Activated CD4-positive, CD25-positive, alpha-beta regulatory T cell treated with anti-CD3 and anti-CD28 coated beads, Interleukin-2, amount 50 U/mL, for 16 hours (primary cell): ENCODE measurements at places on chromosomes 7 and 10.

- no peak for DNase-seq
These were observed 81.3 kb upstream of the ARHGAP21 start for GRCh38 chr10:24804956-24805355.

DNA sequence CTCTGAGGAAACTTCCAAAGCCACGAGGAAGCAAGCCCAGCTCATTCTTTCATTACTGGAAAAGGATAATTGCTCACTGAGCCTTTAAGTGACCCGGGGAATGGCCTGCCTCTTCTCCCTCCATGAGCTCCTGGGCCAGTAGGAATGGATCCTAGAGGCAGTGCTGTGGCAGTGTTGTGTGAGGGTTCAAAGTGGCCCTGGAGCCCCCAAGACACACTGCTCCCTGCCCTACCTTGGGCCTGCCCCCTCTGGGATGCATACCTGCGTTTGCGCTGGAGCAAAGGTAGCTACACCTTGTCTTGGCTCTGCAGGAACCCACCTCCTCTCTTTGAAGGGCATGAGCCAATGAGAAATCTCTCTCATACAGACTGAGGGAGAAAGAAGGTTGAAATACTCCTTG is 115.8 kb upstream of the ANLN start:
- no peak for DNase-seq

DNA sequence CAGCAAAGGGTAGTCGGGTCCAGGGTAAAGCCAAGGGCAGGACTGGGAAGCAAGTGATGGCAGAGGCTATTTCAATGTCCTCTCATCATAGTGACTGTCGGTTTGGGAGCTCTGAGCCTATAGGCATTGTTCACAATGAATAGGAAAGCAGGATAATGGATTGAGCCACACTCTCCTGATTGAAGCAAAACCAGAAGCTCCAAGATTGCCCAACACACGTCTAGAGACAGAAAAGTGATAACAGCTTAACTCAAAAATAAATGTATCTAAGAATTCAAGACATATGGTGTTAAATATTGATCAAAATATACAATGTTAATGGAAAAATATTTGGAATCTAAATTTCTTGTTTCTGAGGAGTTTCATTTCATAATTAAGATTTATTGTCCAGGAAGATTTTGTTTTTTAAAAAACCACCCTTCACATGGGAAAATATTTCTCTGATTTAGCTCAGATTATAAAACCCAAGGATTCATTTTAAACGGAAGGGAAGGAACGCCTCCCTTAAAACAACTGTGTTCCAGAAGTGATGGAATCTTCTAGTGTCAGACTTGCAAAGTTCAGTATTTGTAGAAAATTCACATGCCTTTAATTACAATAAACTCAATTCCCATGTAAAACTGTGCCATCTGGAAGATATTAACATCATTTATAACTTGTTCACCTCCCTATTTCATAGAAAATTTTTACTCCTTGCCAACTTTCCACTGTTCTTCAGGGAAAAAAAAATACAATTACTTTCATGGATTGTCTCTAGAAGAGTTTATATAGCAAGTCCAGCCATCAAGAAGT is 54.5 kb downstream of the NRP1 start:
- DNase-seq: no peak

GRCh38 chr10:27529010-27529783 is 25.1 kb downstream of the RAB18 start:
- DNase-seq: no peak

- DNase-seq: no peak
These were observed 166.9 kb downstream of the UBE2H start for GRCh38 chr7:129785685-129786514.

- DNase-seq: no peak
These were observed 16.5 kb upstream of the PLAU start for GRCh38 chr10:73894245-73894971.

DNA sequence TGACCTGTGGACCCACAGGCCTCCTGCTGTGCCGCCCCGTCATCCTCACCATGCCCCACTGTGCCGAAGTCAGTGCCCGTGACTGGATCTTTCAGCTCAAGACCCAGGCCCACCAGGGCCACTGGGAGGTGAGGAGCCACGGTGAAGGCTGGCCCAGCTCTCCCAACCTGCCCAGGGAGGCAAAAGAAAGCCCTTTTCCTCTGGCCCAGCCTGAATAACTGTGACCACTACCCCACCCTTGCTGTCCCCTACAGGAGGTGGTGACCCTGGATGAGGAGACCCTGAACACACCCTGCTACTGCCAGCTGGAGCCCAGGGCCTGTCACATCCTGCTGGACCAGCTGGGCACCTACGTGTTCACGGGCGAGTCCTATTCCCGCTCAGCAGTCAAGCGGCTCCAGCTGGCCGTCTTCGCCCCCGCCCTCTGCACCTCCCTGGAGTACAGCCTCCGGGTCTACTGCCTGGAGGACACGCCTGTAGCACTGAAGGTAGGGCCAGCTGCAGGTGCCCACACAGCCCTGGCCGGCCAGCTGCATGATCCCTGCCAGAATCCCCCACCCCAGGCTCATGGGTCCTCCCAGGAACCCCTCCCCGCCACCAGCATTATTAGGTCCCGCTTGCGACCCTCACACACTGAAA is 25.5 kb upstream of the SLC29A3 start:
- no peak for DNase-seq

DNA sequence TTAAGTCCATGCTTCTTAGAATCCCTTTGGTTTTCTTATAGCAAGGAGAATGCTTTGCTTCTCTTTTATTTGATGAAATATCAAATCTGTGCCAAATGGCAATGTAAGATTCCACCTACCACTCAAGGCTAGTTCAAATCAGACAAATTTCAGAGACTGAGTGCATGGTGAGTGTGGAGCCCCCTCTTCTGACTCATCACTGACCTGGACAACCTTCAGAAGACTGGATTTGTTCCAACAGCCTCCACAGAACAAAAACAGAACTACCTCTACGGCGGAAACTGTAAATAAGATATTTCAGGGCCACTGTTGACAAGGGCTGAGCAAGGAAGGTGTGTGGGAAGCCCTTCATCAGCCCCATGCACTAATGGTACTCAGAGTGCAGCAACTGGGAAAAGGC is 21.1 kb downstream of the NCAPG2 start:
- DNase-seq: no peak

GRCh38 chr7:157405914-157406810 is 69.4 kb downstream of the DNAJB6 start:
- no peak for DNase-seq

- DNase-seq: no peak
These were observed 479.2 kb downstream of the HTR7 start for GRCh38 chr10:90378524-90379076.

- no peak for DNase-seq
These were observed 33.3 kb downstream of the CRHR2 start for GRCh38 chr7:30648744-30649540.

DNA sequence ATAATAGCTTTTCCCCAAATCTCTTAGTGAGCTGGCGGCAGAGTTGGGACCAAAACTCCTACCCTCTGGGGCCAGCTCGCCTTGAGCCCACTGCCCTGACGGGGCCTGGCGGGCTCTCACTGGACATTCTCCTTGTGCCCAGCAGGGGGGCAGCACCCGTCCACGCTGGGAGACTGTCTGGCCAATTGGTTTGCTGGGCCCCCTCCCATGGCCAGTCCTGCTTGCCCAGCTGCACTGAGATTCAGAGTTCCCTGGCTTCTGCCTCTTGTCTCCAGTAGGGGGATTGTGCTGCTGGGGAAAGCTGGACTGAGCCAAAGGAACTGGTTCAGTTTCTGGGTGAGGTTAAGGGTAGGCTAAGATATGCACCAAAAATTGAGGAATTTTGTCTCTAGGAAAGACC is 59.8 kb downstream of the RAMP3 start:
- DNase-seq: no peak

DNA sequence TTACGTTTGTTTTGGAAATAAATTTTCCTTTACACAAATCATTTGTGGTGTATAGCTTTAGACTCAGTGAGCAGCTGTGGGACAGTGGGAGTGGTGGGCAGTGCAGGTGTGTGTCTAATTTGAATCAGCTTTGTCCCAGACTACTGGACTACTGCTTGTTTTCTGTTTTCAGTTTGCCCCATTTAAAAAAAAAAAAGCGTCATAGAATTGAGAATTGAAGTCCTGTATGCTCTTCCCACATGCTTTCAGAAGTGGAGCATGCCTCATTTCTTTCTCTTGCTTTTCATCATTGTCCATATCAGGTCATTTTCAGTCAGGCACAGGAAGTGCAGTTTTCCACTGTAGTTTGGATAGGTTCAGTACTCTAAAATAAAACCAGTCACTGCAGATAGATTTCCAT is 66.1 kb downstream of the SHH start:
- no peak for DNase-seq

DNA sequence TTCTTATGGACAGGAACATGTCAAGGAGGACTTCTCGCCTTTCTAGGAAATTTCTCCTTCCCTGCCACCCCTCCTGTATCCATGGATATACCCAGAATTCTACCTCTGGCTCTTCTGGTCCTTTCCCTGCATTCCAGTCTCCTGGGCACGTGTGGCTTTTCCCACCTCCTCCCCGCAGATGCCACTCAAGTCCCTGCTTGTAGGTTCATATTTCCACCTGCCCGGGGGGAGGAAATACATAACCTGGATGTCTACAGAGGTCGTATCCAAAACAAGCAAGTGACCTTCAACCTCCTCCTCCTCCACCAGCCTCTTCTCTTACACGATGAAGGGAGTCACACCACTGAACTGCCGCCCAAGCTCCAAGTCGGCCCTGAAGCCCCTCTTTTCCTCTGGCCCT is 20.7 kb downstream of the FGFR2 start:
- no peak for DNase-seq

DNA sequence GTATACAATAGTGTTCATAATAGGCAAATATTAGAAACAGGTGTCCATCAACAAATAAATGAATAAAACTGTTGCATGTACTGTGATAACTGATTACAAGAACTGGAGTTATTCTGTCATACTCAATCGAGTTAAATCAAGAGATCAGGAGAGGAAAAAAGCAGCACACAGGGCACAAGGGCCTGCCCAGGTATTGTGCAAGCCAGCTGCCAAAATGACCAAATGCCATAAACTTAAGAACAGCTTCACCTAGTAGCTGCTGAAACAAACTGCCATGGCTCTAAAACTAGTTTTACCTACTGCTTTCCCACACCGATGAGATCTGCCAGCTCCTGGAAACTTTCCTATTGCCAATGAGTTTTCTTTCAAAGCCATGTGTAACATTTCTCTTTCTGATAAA is 12.2 kb downstream of the GSAP start:
- DNase-seq: no peak

DNA sequence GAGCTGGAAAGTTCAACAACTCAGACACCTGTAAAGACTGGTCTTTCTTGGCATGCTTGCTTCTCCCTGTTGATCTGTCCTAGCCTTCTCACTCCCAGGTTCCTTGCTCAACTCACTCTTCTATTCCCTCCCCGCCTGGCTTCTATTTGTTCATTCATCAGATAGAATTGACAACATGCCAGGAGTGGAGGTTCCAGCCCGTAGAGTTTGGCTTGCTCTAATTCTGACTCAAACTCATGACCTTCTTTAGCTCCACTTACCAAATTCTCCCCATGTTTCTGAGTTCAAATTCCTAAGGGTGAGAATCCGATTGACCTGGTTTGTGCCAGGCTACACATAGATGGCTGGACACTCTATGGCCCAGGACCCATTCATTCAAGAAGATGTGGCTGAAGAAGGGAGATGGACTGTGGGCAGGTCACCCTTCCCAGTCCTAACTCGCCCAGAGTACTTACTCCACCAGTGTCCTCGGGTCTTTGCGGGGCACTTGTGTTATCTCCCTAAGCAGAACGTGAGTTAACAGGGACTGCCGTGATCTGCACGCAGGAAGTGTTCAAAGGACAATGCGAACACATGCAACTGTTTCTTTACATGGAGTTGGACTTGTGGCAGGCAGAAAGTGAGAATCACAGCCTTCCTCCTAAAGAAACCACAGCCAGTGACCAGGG is 4.0 kb upstream of the TMEM236 start:
- no peak for DNase-seq

- no peak for DNase-seq
These were observed 182.2 kb downstream of the NOC3L start for GRCh38 chr10:94180576-94180975.

DNA sequence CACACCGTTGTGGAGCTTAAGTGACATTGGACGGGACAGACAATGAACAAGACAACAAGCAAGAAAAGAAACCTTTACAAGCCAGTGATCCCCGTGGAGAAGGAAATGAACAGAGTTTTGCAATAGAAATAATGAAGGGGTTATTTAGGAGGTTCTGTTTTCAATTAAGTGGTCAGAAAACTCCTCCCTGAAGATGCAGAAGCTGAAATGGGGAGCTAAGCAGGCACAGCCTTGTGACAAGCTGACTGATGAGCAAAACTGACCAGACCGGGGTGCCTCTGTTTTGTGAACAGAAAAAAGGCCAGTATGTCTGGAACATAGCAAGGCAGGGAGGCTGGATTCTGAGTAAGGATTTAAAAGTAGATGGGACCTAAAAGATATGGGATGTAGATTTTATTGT is 299.8 kb upstream of the POM121L12 start:
- no peak for DNase-seq

- DNase-seq: no peak
These were observed 69.8 kb downstream of the ADD3 start for GRCh38 chr10:110077436-110078130.

GRCh38 chr10:84355106-84355505 is 26.7 kb downstream of the CCSER2 start:
- DNase-seq: no peak

DNA sequence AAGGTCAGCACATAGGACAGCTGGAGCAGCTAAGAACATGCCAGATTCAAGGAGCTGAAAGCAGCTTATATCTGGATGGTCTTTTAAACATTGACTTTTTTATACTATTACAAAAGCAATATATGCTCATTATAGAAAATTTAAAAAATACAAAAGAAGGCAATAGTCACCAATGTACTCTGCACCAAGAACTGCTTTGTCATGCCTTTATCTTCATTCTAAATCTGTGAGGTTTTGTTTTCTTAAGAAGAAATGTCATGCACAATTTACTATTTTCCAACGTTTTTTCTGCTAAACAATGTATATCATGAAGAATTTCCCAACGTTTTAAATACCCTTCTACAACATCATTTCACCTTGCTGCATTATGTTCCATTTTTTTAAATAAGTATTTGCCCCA is 2.8 kb downstream of the LIPM start:
- no peak for DNase-seq

- no peak for DNase-seq
These were observed 4.5 kb downstream of the HNRNPA2B1 start for GRCh38 chr7:26195867-26196657.

DNA sequence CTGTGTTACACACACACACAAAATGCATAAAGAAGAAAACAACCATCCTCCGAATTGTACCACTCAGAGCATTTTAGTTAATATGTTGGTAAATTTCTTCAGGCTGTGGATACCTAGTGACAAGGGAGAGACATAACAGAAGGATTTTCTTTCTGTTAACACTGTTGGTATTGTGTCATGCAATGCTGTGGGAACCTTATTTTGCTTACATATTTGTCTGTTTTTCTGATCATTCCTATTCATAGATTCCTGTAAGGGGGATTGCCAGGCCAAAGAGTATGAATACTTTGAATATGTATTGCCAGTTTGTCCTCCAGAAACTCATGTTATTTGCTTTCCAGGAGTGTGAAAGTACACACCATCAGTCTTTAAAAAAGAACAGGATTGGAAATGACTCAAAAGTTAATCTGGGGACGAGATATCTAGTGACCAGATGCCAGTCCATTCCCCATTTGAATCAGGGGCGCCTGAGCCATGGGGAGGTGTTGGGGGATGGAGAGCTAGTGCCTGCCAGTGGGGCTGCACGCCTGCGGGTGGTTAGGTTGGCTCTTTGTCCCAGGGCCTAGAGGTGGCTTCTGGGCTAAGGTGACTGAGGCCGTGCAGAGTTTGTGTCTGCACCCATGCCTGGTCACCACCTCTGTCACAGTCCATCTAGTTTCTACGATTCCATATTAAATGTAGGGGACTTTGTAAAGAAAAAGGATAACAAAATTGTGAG is 142.0 kb downstream of the PTPN20 start:
- DNase-seq: no peak
